HT1080 (cell line): ENCODE measurements at places on chromosomes 13 and 19.

GRCh38 chr13:62847520-62847919 is 1431.9 kb upstream of the PCDH20 start:
- no peak for DNase-seq

DNA sequence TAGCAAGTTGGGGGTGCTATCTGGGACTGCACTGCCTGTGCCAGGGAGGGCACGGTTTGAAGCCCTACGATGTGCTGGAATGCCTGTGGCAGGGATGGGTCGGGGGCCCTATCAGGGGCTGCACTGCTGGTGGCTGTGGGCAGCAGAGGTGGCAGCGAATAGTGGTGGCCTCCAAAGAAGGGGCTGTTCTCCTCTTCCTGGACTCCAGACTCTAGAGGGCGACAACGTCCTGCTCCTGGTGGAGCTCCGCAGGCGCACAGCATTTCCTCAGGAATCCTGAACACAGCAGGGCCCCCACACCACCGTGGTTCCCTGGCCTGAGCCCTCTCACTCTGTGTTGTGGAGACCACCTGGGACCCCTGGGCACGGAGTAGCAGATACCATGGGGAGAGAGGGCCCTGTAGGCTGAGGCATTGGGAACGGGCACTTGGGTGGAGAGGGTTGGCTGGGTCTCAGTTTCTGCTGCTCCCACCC is 145.6 kb downstream of the TNFRSF19 start:
- peak; percentile 68 for DNase-seq

DNA sequence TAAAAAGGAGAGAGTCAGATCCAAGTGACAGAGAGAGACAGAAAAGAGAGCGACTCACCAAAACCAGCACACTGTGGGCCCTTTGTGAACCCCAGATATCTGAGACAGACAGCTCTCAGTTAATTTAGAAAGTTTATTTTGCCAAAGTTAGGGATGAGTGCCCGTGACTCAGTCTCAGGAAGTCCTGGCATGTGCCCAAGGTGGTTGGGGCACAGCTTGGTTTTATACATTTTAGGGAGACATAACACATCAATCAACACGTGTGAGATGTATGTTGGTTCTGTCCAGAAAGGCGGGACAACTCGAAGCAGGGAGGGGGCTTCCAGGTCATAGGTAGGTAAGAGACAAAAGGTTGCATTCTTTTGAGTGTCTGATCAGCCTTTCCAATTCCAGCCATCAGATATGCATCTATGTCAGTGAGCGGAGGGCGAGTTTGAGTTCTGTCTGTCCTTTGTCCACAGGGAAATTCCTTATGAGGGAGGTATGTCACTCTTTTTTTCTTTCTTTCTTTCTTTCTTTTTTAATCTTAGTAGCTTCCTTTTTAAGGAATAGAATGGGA is 37.2 kb upstream of the ATP11A start:
- peak; percentile 29 for DNase-seq

DNA sequence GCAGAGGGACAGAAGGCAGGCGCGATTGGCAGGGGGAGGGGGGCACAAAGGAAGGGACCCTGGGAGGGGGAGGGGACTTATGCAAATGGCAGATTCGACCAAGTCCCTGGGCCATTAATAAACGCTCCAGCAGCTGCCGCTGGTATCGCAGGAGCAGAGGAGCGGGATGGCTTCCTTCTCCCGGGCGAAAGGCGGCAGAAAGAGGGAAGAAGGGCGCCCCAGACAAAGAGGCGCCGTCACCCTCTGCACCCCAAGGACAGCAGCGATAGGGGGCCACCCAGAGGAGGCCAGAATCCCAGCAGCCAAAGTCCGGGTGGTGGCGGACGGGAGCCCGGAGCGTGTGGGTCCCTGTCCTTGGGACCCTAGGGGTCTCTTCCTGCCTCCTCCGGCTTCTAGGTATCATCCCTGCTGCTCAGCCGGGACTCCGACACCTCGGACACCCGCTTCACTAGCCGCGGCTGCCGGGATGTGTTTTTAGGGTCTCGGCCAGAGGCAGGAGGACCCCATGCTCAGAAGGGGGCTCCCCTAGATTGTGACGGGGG is 1.9 kb downstream of the PTPRS start:
- DNase-seq, result no peak

DNA sequence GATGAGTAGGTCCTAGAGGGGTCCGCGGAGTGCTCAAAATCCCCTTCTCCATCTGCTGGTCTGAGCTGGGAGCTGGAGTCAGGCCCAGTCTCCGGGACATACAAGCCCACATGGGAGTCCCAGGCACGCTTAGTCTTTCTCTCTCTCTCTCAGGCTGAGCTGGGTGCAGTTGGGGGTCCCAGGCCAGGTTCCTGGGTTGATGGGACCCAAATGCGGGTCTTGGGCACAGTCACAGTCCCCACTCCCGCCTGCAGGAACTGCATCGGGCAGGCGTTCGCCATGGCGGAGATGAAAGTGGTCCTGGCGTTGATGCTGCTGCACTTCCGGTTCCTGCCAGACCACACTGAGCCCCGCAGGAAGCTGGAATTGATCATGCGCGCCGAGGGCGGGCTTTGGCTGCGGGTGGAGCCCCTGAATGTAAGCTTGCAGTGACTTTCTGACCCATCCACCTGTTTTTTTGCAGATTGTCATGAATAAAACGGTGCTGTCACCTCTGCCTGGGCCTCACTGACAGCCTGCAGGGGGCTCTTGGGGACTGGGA is 23.8 kb downstream of the CYP4F12 start:
- DNase-seq, result peak; percentile 21

GRCh38 chr19:38152461-38153379 is 71.3 kb downstream of the DPF1 start:
- DNase-seq, result peak; percentile 78

GRCh38 chr19:33171916-33172359 is 22.2 kb upstream of the LRP3 start:
- DNase-seq, result peak; percentile 70

DNA sequence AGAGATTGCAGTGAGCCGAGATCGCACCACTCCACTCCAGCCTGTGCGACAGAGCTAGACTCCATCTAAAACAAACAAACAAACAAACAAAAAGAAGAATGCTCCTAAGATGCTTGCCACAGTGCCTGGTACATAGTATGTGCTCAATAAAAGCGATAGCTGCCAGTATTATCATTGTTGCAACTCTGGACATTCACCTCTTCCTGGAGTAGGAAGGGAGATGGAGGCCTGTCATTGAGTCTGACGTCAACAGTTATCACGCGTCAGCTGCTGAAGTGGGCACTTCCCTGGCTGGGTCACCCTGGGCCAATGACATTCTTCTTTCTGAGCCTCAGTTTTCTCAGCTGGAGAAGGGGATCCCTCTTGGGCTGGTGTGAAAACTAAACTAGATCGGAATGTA is 4.2 kb upstream of the PLAUR start:
- no peak for DNase-seq

- DNase-seq, result no peak
Observed at GRCh38 chr13:29935309-29935981, 85.0 kb upstream of the UBL3 start.

DNA sequence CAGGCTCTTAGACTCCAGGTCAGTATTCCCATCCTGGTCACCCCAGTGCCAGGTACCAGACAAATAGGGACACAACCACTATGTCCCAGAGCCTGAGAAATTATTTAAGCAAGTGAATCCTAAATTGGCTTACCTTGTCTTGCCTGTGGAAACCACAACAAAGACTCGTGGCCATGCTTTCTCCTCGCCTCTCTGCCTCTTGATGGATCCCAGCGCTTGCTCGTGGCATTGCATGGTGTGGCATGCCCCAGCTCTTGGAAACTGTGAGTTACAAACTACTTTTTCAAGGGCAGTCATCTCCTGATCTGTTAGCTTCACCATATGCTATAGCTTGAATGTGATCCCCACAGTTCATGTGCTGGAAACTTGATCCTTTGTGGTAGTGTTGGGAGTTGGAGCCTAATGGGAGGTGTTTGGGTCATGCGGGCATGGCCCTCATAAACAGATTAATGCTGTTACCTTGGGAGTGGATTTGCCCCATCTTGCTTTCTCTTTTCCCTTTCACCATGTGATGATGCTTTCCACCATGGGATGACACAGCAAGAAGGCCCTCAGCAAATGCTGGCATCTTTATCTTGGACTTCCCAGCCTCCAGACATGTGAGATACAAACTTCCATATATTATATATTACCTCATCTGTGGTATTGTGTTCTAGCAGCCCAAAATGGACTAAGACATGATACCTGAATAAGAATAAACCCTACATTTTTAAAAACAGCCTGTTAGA is 31.2 kb downstream of the SPRYD7 start:
- DNase-seq, result no peak

GRCh38 chr13:113902481-113902880 is 38.6 kb upstream of the GAS6 start:
- DNase-seq, result no peak

GRCh38 chr19:7526059-7526929 is 3.9 kb downstream of the MCOLN1 start:
- no peak for DNase-seq

DNA sequence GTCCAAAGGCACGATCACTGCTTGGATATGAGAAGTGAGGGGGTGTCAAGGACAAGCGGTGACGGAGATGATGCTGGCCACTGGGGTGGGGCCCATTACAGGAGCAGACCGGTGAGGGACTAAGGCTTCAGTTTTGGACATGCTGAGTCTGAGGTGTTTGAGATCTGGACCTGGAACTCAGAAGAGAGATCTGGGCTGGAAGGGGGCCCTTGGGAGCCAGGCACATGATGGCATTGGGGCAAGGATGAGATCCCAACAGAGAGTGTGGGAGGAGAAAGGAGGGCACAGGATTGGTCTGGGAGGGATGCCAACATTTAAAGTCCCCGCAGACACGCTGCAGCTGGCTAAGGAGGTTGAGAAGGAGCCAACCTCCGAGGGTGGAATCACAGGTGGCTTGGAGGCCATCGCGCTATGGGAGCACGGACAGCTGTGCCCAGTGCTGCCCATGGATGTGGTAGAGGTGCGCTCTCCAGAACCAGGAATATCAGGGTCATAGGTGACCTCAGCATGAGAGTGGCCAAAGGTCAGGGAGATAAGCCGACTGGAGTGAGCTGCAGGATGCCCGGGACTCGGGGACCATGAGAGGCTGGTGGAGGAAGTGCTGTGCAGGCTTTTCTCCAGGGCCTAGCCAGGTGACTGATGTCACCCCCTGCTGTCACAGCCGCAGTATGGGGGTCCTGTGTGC is 21.8 kb downstream of the DHRS12 start:
- no peak for DNase-seq

GRCh38 chr13:33276570-33276969 is 9.0 kb downstream of the STARD13 start:
- no peak for DNase-seq

- DNase-seq, result no peak
Observed at GRCh38 chr13:102817907-102818306, 19.0 kb downstream of the BIVM start.

- no peak for DNase-seq
Observed at GRCh38 chr13:92221916-92222315, 823.5 kb downstream of the GPC5 start.
